ENCODE measurements at places on chromosomes 16 and 17.

- no peak for DNase-seq
Observed at GRCh38 chr16:20744922-20745440, 3.4 kb upstream of the THUMPD1 start.

DNA sequence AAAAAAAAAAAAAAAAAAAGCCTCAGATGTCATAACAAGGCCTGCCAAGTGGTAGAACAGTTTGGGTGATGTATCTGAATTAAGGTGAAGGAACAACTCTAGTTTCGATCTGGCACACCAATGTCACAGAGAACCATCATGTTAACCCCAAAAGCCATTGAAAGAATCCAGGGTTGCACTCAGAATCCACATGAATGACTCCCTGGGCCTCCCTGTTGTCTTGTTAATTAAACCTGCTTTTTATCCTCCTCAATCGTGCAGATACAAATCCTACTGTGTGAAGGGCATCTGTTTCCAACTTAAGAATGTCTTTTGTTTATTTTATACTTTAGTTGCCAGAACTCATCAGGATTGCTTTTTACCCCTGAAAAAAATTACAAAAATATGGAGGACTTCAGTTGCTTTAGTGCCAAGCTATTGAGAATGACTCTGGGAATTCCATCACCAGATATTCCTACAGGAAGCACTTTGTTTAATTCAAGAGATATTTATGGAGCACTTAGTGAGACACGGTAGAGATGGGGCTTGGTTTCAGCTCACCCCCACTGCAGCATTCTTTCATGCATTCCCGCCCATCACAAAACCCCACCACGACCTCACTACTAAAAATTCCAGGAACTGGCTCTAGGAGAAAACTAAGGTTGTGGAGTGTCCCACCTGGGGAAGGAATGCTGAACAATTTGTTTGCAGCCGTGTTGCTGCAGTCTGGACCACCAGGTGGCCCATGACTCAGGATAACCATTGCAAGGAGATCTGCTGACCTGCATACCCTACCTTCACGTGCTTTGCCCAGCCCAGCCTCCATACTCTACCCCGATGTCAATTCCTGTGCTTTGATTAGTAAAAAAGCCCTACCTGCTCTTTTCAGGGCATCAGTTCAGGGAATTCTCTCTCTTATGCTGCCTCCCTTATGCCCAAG lies 63.8 kb upstream of the GPRC5B start:
- DNase-seq = no peak

DNA sequence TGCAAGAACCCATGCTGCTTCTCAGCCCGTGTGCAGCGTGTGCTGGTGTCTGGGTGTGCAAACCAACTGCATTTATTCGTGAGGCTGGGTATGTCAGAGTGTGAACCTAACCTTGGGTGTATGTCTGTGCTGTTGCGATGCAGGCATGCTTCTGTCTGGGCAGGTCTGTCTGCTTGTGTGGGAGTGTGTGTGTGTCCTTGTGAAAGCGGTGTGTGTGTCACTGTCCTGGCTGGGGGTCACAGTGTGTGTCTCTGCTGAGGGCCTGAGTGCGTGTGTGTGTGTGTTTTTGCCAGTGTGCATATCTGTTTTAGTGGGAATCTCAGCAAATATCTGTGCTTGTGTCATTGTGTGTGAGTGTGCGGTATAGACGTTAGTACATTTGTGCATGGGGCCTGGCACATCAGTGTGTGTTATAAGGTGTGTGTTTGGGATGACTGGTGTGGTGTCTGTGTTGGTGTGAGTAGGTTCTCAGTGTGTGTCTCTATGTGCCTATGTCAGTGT lies 121.8 kb downstream of the CYLD start:
- peak; percentile 79 for DNase-seq

GRCh38 chr16:67560827-67561342 lies 1.4 kb upstream of the CTCF start:
- DNase-seq = no peak

Measured in vagina (tissue), 2 donors.